ENCODE measurements at places on chromosomes 16 and 17. TPM values are rescaled to one million over a fixed set of nuclear protein-coding genes. Genes with fewer than 3 reads are reported as not detected.

DNA sequence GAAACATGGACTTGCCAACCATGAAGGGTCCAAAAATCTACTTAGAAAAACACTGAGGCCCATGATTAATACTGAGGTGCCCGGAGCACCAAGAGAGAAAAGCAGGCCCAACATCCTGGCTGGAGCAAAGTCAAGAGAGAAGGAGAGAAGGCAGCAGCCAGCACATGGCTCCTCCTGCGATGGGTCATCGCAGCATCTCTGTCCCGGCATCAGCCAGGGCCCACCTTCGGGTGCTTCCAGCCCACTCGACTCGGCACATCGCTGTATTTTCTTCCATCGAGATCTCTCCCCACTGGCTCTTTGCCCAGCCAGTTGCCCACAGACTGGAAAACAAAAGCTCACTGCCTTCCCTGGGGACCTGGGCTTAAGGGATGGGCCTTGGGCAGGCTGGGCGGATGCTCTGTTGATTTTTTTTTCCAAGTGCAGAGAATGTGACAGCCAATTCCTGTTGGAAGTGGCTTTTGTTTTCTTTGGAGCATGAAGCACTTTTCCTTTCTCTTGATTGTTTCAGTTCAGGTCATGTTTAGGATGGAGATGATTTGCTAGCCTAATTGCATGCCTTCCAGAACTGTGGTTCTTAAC is 58.1 kb downstream of the CYB5B start:
- no peak for DNase-seq
- no peaks in the 10 kb centered on the region for H3K27me3 ChIP-seq
- H3K27ac ChIP-seq, result no peak overlapping the region

TMEM114 gene
- total RNA-seq, result not detected

DNA sequence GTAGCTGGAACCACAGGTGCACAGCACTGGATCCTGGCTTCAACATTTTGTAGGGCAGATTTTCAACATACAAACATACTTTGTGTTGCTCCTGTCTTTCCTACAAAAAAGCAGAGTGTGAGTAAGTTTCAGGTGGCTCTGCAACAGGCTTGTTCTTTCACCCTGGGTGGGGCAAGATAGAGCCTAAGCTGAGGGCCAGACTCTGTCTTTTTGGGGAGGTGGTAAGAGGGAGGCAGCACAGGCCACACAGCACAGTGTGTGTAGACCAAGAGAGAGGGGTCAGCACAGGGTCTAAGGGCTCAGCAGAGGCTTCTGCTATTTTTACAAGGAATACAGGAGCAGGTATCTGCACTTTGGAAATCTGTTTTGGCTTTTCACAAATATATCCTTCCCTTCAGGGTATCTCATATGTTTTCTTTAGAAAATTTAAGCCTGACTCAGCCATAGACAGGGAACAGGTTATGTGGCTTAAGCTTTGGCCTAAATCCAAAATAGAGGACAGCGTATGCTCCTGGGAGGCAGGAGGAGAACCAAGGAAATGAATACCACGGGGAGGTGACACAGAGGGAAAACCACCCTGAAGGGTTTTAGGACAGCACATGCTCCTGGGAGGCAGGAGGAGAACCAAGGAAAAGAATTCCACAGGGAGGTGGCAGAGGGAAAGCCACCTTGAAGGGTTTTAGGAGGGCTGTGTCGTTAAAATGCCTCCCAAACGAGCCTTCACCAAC is 21.6 kb downstream of the EMC8 start:
- H3K27me3 ChIP-seq, result no peaks in the 10 kb centered on the region
- peaks cover 14% of the 10 kb centered on the region for H3K4me1 ChIP-seq
- no peak for DNase-seq
- H3K4me3 ChIP-seq, result no peak overlapping the region
- peaks cover 24% of the 10 kb centered on the region for H3K36me3 ChIP-seq

- no peak overlapping the region for H3K27ac ChIP-seq
- H3K4me3 ChIP-seq, result no peak overlapping the region
- DNase-seq, result no peak
- H3K4me1 ChIP-seq, result no peaks in the 10 kb centered on the region
- no peaks in the 10 kb centered on the region for H3K36me3 ChIP-seq
These were observed 31.9 kb downstream of the EPN2 start for GRCh38 chr17:19269106-19269505.

KDM6B gene
- total RNA-seq, result 53.8 TPM

TEKT1 gene
- total RNA-seq, result not detected

DNA sequence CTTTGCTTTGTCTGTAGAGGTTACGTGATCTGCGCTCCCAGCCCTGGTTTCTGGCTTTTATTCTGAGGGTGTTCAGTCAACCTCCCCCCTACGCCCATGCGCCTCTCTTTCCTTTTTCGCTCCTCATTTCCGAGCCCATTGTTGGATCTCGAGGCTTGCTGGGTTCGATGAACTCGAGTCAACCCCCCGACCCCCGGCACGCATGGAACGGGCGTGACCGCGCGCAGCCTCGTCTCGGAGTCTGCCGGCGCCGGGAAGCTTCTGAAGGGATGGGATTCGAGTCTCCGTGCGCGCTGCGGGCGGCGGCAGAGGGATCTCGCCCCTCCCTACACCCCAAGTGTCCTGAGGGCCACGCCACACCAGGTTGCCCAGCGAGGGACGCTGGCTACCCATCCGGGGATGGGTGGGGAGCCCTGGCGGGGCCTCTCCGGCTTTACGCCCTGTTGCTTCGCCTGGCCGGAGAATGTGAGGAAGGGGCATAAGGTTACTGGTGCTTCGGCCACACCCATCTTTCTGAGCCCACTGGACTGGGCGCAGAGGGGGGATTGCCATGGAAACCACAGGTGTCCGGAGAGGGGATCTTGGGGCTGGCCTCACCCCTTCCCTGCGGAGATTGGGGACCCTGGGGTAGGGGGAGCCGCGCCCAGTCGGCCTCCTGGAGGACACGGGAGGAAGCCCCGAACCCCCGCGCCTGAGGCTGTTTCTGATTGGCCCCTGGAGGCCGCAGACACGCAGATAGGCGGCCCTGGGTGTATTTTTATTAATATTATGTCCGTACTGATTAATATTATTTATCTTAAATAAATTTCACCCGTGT is 1.8 kb downstream of the MAPT start:
- no peaks in the 10 kb centered on the region for H3K36me3 ChIP-seq
- no peak overlapping the region for H3K27ac ChIP-seq
- peaks cover 19% of the 10 kb centered on the region for H3K4me1 ChIP-seq
- DNase-seq, result no peak
- peaks cover 54% of the 10 kb centered on the region for H3K27me3 ChIP-seq
- H3K4me3 ChIP-seq, result peak overlapping the region; percentile 75

DNA sequence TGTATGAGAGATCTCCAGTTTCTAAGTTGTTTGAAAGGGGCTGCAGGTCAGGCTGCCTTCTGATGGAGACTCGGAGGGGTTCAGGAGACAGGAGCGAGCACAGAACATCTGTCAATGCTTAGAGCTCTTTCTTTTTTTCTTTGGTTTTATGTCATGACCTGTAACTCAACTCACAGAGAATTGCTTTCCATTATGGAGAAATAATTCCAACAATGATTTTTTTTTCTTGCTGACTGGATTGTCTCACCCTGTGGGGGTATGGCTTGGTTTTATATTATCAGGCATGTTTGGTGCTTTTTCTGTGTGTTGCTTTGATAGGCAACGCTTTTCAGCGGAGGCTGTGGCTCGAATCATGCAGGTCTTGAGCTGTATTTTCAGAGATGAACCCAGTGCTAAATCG is 10.7 kb upstream of the KCNJ2 start:
- no peak overlapping the region for H3K4me3 ChIP-seq
- H3K36me3 ChIP-seq, result no peaks in the 10 kb centered on the region
- H3K27ac ChIP-seq, result no peak overlapping the region
- no peak for DNase-seq
- peaks cover 13% of the 10 kb centered on the region for H3K27me3 ChIP-seq

- peaks cover 32% of the 10 kb centered on the region for H3K4me1 ChIP-seq
- peak; percentile 65 for DNase-seq
- no peaks in the 10 kb centered on the region for H3K27me3 ChIP-seq
- peak overlapping the region; percentile 92 for H3K27ac ChIP-seq
- H3K36me3 ChIP-seq, result peaks cover 53% of the 10 kb centered on the region
- H3K4me3 ChIP-seq, result peak overlapping the region; percentile 90
These were observed 629 bp downstream of the GEMIN4 start for GRCh38 chr17:751269-752001.

- H3K36me3 ChIP-seq, result no peaks in the 10 kb centered on the region
- H3K27ac ChIP-seq, result no peak overlapping the region
- H3K27me3 ChIP-seq, result peaks cover 17% of the 10 kb centered on the region
- H3K4me3 ChIP-seq, result no peak overlapping the region
- H3K4me1 ChIP-seq, result peaks cover 22% of the 10 kb centered on the region
These were observed 82.3 kb downstream of the FOXL1 start for GRCh38 chr16:86660623-86661022.

DNA sequence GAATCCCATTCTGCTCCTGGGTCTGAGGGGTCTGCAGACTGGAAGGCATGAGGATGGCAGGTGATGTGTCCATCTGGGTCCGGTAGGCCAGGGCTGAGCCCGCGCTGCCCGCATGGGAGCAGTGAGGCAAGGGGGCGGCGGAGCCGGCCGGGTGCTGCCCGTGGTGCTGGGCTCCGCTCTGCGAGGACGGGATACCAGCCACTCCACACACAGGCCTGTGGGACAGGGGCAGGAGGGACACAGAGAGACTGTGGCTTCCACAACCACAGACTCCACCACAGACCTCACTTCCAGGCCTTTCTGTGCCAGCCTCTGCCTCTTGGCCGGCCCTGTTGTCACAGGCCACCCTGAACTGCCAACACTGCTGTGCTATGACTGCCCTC is 25.4 kb downstream of the MAP1LC3B start:
- H3K4me3 ChIP-seq, result no peak overlapping the region
- H3K27ac ChIP-seq, result no peak overlapping the region
- peaks cover 2% of the 10 kb centered on the region for H3K36me3 ChIP-seq

SLC5A10 gene
- not detected for total RNA-seq

DNA sequence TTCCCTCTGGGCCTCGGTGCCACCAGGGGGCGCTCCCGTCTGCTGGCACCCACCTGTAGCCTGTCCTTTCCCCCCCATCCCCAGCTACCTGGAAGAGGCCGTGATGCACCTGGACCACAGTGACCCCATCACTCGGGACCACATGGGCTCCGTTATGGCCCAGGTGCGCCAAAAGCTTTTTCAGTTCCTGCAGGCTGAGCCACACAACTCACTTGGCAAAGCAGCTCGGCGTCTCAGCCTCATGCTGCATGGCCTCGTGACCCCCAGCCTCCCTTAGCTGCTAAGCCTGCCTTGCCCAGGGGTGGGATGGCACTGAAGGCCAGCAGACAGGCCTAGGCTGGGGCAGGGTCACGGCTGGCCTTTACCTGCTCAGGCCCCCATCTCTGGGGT is 818 bp upstream of the NRN1L start:
- DNase-seq, result peak; percentile 83
- no peak overlapping the region for H3K27ac ChIP-seq
- H3K27me3 ChIP-seq, result no peaks in the 10 kb centered on the region
- peaks cover 17% of the 10 kb centered on the region for H3K36me3 ChIP-seq

GRCh38 chr16:27240948-27241531 is 27.5 kb downstream of the NSMCE1 start:
- peaks cover 54% of the 10 kb centered on the region for H3K36me3 ChIP-seq
- no peak overlapping the region for H3K4me3 ChIP-seq
- H3K27me3 ChIP-seq, result no peaks in the 10 kb centered on the region
- H3K4me1 ChIP-seq, result peaks cover 87% of the 10 kb centered on the region

FGF11 gene
- 16.6 TPM for total RNA-seq

KIF1C gene
- total RNA-seq, result 37.4 TPM

DNA sequence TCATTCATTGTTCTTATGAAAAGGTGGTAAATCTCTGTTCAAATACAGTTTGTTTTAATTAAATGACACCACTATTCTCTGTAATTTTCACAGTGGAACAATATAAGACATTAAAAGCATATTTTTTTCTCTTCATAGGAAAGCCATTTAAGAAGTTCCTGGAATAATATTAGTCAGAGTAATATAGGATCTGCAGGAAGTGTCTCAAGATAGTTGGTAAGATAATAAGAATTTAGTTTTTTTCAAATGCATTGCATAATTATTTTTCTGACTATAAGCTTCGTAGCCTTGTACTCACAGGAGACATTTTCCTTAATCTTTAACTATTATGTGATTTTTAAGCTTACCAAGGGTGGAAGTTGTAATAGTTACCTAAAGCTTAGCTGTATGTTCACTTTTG is 16.9 kb downstream of the STXBP4 start:
- H3K27ac ChIP-seq, result no peak overlapping the region
- H3K27me3 ChIP-seq, result no peaks in the 10 kb centered on the region
- DNase-seq, result no peak
- H3K4me3 ChIP-seq, result no peak overlapping the region
- peaks cover 3% of the 10 kb centered on the region for H3K36me3 ChIP-seq
- H3K4me1 ChIP-seq, result no peaks in the 10 kb centered on the region

OGFOD3 gene
- total RNA-seq, result 25.0 TPM

DNA sequence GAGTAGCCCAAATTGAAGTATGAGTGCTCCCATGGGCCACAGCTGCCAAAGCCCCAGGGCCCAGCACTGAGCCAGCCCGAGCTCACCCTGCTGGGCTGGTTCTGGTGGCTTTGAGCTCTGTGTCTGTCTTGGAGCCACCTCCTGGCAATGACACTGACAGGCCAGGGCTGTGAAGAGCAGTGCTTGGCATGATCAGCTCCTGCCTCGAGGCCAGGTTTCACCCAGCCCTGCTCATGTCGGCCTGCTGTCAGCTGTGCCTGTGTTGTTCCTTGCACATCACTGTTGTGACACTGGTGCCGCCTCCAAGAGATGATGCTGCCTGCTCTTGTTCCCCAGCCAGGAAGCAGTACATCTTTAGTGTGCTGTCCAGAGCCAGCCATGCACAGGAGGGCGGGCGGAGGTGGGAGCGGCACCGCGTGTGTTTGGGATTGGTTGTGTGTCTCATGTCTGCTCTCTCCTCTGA is 26.0 kb downstream of the PLD6 start:
- DNase-seq, result peak; percentile 32
- H3K4me1 ChIP-seq, result peaks cover 81% of the 10 kb centered on the region
- H3K27me3 ChIP-seq, result no peaks in the 10 kb centered on the region
- peak overlapping the region; percentile 54 for H3K4me3 ChIP-seq
- peak overlapping the region; percentile 96 for H3K27ac ChIP-seq
- peaks cover 53% of the 10 kb centered on the region for H3K36me3 ChIP-seq

GNAO1 gene
- total RNA-seq, result 2.3 TPM

CHCT1 gene
- not detected for total RNA-seq

GRCh38 chr16:65769055-65769465 is 597.4 kb upstream of the CDH5 start:
- no peaks in the 10 kb centered on the region for H3K4me1 ChIP-seq
- no peak for DNase-seq
- H3K27me3 ChIP-seq, result no peaks in the 10 kb centered on the region
- no peak overlapping the region for H3K27ac ChIP-seq
- no peak overlapping the region for H3K4me3 ChIP-seq

GSDMA gene
- total RNA-seq, result 1.6 TPM

DNA sequence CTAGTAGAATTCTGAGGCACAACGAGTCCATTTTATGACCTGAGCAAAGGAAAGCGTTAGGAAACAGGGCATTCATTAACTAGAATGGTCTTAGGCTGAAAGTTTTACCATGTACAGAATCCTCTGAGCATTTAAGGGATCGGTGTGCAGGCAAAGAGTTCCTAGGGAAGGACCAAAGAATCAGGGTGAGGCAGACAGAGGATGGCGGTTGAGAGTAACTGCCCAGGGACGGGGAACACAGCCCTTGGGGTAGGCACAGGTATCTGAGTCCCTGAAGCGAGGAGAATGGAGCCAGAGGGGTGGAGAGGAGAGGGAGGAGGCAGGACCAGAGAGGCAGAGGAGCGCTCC is 14.0 kb upstream of the ITGB3 start:
- H3K27ac ChIP-seq, result no peak overlapping the region
- DNase-seq, result no peak

GRCh38 chr16:78507576-78507975 is 408.1 kb downstream of the WWOX start:
- DNase-seq, result no peak
- no peak overlapping the region for H3K4me3 ChIP-seq
- no peaks in the 10 kb centered on the region for H3K27me3 ChIP-seq
- no peak overlapping the region for H3K27ac ChIP-seq
- no peaks in the 10 kb centered on the region for H3K4me1 ChIP-seq

Data from activated CD8-positive, alpha-beta T cell treated with anti-CD3 and anti-CD28 coated beads for 36 hours (primary cell).